ENCODE measurements at places on chromosomes 12 and 14. TPM values are rescaled to one million over a fixed set of nuclear protein-coding genes. Genes with fewer than 3 reads are reported as not detected.

Gene MANSC4
- 0.73 TPM for total RNA-seq

Gene CEBPE
- total RNA-seq: not detected

Gene TTC6
- 78.6 TPM for total RNA-seq

Gene DCN
- 1,081 TPM for total RNA-seq

Gene TMEM52B
- 0.44 TPM for total RNA-seq

Measured in breast epithelium (tissue), 4 donors.